SK-N-SH treated with all-trans-retinoic acid at 6 μM for 48 hours (cell line): ENCODE measurements at places on chromosomes 4 and X.

DNA sequence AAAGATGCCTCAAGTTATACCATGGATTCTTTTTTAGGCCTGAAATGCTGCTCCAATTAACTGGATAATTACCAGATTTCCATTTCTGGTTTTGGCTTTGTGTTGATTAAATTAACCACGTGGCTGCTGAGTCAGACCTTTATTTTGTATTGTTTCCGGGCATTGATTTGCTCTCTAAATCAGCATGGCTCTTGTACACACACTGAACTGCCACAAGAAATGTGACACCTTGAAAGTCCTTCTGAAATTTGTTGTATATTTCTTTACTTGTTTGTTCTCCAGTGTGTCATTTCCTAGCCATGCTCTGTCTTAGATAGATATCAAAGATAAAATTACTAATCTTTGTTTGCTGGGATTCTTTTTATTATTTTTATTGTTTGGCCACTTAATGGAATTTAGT lies 11.7 kb downstream of the MTTP start:
- ATAC-seq: no peak

- no peak for ATAC-seq
Observed at GRCh38 chr4:183195534-183195933, 96.5 kb downstream of the WWC2 start.

- peak; percentile 29 for ATAC-seq
Observed at GRCh38 chr4:143184217-143184502, 557 bp upstream of the USP38 start.

DNA sequence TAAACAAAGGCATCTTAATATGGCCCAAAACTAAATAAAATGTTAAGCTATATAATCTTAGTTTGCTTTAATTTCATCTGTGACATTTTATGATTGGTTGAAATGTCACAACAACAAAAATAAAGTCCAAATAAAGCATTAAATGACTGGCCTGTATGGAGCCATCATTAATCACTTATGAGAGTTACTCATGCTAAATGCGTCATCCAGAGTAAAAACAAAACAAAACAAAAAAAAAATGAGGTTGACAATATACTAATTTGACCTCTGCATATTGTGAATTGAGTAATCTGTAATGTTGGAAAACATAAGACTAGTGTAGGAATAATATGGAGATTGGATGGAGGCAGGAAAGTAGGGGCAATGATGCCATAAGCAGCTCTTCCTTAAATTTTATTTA lies 139.7 kb downstream of the MAPK10 start:
- no peak for ATAC-seq

DNA sequence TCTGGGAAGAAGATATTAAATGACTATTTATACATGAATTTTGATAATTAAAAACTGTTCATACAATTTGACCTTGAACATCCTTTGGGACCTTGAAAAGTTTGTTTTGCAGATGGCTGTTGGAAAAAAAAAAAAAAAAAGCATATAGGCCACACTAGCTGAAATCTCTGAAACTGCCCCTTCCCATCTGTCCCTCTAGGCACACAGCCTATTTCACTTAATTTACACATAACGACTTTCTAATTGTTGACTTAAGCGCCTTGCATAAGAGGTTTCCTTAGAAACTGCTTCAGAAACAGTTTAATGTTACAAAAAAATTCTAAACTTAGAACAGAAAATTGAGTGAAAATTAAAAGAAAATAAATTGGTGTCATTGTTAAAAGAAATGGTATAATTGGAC lies 131.0 kb downstream of the COX18 start:
- ATAC-seq: no peak

DNA sequence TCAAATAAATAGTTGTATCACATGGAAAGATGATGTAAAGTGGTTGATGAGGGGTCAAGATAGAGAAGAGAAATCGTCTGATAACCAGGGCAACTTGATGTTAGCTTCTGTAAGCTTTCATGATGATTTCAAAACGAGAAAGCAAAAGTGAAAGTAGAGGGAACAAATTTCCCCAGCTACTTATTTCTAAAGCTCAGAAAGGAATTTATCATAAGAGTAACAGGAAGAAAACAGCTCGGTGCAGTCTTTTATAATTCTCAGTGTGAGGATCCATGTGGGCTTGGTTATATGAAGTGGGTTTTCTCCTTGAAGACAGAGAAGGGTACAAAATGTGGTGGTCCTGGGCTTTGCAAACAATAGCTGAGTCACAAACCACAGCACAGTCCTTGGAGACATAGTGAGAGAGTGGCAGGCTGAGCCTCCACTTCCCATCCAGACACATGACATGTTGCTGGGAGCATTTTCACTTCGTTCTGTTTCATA lies 32.1 kb upstream of the GLRA2 start:
- peak; percentile 43; the same call in 1 of the 3 replicates for ATAC-seq

DNA sequence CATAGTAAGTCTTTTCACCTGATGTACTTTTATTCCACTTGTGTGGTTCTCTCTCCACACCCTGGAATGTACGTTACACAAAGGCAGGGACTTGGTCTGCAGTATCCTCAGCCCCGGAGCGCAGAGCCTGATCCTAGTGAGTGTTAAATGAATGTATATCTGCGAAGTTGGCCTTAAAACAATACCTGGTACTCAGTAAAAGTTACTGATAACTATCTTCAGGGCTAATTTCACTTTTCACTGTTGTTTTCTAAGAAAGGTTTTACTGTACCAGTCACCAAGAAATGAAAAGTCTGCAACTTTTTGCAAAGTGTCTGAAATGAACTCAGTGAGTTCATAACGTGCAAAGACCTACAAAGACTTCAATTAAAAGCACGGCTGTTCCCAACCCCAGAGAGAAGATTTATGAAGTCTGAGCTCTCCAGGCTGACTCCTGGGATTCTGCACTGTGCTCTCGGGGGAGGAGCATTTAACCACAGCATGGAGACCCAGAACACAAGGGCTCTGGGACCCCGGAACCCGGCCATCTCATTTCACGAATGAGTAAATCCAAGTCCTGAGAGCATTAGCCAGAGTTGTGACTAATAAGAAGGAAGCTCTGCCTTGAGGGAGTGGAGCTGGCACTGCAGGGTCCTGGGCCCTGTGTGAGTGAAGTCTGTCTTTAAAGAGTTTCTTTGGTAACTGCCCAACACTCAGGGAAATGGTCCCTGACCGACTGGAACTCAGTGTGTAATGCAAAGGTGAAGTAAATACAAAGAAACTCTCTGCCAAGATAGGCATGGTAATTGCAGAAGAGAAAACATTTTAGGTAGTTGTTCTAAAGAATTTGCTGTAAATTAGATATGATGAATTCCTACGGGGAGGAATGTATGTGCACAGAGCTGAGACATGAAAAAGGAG lies 165.8 kb downstream of the NSUN7 start:
- peak; percentile 72 for ATAC-seq

GRCh38 chrX:21725496-21725895 lies 32.4 kb downstream of the SMPX start:
- ATAC-seq: no peak

DNA sequence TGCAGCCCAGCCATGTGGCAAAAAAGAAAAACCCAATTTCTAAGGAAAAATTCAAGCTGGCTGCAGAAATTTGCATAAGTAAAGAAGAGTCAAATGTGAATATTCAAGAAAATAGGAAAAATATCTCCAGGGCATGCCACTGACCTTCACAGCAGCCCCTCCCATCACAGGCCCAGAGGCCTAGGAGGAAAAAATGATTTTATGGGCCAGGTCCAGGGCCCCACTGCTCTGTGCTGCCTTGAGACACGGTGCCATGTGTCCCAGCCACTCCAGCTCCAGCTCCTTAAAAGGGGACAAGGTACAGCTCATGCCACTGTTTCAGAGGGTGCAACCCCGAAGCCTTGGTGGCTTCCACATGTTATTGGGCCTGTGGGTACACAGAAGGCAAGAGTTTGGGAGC lies 182.7 kb upstream of the FGF16 start:
- no peak for ATAC-seq

DNA sequence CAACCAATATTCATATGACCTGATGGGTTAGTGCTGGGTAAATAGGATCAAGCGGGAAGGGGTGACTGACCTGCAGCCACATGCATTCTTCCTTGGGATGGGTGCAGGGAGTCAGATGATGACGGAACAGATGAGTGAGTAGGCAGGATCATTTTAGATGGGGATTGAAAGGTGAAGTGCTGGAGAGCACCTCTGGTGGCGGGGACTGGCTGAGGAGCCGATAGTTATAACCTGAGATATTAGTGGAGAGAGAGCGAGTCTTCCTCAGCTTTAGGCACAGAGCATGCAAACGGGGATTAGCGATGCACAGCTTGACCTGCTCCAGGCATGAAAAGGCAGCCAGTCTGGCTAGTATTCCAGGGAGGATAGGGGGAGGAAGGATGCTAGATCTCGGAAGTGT lies 99.1 kb downstream of the AFF1 start:
- ATAC-seq: no peak

GRCh38 chr4:154254999-154255398 lies 236.6 kb downstream of the DCHS2 start:
- ATAC-seq: no peak

DNA sequence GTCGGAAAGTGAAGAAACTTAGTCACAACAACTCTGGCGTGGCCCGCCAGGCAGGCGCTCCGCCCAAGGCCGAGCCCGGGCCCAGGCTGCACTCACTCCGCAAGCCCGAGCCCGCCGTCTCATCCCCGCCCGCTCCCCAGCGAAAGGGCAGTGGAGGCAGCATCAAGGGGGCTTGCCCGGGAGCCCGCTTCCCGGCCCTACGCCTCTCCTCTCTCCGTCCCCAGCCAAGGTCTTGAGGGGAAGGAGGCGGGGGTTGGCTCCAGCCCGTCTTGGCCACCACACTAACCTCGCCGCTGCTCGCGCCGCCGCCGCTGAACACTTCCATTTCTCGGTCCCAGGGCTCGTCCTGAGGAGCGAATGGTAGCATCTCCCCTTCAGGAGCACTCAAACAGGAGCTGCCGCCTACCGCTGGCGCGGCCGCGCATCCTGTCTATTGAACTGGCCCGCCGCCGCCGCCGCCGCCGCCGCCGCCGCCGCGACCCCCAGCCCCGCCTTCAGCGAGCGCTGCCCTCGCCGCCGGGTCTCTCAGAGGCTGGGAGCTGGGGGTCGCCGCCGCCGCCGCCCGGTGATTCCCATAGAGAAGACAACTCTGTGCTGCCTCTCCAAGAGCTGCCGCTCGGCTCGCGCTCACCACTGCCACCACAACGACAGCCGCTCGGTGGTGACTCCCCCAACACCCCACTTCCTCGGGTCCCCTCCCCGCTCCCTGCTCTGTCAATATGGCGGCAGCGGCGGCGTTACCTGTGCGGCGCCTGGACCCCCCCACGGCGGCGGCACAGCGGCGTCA lies at the start of gene RPS6KA6:
TSS of gene RPS6KA6 (minus strand) at position 667 of the 787 bp plus-strand sequence. CDS start at position 367, 300 bp downstream.
- peak; percentile 79 for ATAC-seq

GRCh38 chr4:15550491-15550890 lies 80.8 kb downstream of the CC2D2A start:
- no peak for ATAC-seq

DNA sequence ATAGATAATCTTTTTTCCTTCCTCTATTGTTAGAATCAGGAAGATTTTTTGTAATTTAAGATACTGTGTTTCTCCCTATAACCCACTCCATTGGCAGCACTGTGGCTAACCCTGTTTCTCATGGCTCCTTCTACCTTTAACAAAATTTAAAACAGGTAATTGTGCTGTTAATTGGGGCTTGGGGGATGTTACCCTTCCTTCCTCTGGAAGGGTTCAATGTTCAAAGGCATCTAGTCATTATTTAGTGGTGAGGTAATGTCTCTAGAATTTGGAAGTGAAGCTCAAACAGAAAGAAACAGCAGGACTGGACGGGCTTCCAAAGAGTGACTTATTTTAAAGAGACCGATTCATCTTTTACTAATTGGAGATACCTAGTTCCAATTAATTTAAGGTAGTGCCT lies 166.4 kb downstream of the TRIML1 start:
- no peak for ATAC-seq

DNA sequence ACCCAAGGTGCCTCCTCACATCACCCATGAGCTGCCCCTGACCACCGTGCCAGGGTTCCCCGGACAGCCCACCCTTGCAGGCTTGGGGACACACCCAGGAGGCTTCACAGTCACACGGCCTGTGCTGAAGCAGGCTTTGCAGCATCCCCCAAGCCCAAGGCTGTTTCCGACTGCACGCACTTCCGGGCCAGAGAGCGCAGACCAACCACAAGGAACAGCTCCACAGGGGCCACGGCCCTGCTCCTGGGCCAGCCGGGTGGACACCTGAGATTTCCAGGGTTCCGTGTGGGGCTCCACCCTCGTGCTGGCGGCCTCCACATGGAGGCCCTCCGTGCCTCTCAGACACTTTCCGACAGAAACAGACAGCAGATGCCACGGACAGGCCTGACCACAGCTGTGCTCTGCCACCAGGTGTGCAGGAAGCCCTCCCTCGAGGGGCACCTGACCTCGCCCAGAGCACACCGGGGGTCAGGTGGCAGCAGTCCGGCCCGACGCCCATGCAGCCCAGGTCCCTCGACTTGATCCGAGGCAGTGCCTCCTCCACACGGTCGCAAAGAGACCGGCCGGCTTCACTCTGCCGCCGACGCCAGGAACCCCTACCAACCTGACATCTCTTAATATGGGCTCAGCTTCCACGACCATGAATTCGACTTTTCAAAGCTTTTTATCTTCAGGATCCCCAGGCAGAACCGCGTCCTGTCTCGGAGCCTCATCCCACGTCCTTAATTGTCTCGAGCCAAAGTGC lies 8.0 kb downstream of the CTBP1 start:
- no peak for ATAC-seq

- no peak for ATAC-seq
Observed at GRCh38 chrX:39318506-39319343, 517.5 kb downstream of the MID1IP1 start.

DNA sequence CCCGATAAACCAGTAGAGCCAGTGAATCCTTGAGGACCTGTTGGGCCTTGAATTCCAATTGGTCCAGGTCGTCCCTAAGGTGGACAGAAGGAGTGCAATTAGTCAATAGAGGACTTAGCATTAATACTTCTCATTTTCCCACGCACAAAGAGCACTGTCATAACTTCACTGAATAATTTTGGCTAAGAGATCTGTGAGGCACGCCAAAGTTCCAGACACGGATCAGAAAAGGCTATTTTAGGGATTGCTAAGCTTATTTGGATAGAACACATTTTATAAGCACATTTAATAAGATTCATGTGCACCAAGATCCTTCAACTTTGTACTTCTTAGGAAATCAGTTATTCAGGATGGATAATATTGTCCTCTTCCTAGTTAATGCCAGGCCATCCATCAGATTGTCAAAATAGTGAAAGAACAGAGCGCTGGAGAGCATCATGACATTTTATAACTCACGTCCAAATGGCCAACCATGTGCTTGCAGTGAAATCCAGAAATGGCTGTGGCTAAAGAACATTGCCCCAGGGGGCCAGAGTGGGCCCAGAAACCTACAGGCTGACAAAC lies 129.8 kb downstream of the ATG4A start:
- ATAC-seq: no peak

DNA sequence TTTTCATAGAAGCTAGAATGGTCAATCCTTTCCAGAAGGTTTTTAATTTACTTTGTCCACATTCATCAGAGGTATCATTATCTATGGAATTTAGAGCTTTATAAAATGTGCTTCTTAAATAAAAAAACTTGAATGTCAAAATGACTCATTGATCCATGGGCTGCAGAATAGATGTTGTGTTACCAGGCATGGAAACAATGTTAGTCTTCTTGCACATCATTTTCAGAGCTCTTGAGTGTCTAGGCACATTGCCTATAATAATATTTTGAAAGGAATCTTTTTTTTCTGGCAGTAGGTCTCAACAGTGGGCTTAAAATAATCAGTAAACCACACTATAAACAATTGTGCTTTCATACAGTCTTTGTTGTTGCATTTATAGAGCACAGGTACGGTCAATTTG lies 200.3 kb downstream of the FAT4 start:
- no peak for ATAC-seq
